ENCODE measurements at places on chromosomes 1 and 21.

GRCh38 chr1:32925403-32926162 lies 24.4 kb upstream of the TMEM54 start:
- DNase-seq, result no peak

DNA sequence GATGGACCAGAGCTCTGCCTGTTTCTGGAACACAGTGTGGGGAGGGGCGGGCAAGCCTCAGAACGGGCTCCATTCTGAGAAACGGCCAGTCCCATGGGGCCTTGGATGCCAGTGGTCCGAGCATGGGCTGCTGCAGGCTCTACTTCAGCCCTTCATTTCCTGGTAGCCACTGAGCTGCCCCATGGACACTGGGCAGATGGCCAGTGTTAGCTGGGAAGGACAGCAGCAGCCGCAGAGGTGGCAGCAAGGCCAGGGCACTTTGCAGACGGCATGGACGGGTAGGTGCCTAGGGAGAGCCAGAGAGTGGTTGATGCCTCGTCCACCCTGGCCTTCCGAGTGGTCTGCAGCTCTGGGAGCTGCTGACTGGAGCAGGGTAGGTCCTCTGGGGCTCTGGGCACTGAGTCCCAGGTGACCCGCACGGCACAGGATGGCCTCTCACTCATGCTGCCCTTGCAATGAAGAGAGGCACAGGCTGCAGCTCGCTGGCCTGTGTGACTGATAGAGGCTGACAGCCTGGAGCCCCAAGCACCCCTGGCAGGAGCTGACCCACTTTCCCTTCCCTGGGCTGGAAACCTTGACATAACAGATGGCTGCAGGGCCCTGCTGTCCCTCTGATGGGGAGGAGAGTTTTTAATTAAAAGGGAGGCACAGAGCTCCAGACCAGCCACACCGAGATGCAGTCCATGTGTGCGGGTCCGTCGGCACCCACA lies 87.7 kb upstream of the COL6A1 start:
- no peak for DNase-seq

DNA sequence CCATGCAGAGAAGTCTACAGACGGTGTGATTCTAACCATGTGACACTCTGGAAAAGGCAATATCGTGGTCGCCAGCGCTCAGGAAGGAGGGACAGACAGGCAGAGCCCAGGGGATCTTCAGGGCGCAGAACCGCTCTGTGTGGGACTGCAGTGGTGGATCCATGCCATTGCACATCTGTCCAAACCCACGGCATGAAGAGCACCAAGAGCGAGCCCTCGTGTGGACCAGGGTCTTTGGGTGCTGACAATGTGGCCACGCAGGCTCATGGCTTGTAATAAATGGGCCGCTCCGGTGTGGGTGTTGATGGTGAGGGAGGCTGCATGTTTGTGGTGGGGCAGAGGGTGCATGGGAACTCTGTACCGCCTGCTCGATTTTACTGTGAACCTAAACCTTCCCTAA lies 25.3 kb upstream of the POFUT2 start:
- no peak for DNase-seq

GRCh38 chr1:177145106-177146070 lies 19.1 kb downstream of the ASTN1 start:
- no peak for DNase-seq

GRCh38 chr1:60965280-60965854 lies 117.0 kb upstream of the NFIA start:
- DNase-seq, result no peak

DNA sequence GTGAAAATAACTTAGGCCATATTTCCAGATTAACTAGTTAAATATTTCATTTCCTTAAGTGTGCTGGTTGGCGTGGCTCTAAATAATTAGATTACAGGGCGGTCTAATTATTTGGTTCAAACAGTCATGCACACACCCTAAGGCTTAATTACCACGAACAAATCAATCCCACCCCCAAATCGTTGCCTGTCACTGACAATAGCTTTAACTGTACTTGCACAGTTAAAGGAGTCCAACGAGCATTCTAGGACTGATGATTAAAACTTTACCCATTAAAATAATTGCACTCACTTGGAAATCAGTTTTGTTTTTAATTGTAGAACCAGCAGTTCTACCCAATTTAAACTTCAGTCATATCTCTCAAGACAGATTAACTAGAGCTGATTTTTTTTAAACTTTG lies 1.5 kb upstream of the POU2F1 start:
- no peak for DNase-seq

DNA sequence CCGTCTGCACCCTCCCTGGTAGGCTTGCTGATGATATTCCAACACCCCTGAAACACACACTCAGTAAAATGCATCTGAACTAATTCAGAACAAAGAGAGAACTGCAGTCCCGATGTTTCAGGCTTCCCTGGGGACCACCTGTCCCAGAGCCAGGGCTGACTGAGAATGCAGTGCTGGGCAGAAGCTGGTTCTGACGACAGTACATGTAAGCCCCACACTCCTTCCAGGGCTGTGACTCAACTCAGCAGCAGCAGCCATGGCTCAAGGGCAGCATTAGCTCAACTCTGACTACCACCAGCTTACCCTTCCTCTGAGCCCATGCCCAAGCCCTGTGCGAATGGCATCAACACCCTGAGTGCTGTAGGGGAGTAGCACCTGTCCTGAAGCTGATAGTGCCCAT lies 56.4 kb upstream of the SIPA1L2 start:
- no peak for DNase-seq

- DNase-seq, result no peak
These were observed 68.6 kb downstream of the MDM4 start for GRCh38 chr1:204584699-204585372.

DNA sequence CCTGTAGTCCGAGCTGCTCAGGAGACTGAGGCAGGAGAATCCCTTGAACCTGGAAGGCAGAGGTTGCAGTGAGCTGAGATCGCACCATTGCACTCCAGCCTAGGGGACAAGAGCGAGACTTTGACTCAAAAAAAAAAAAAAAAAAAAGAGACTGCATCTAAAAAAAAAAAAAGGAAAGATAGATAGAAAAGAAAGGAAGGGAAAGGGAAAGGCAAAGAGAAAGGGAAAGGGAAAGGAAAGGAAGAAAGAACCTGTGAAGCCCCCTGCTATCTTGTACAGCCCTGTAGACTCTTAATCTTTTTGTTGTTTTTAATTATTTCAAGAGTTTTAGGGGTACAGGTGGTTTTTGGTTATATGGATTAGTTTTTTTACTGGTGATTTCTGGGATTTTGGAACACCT lies 46.0 kb upstream of the MUTYH start:
- no peak for DNase-seq

DNA sequence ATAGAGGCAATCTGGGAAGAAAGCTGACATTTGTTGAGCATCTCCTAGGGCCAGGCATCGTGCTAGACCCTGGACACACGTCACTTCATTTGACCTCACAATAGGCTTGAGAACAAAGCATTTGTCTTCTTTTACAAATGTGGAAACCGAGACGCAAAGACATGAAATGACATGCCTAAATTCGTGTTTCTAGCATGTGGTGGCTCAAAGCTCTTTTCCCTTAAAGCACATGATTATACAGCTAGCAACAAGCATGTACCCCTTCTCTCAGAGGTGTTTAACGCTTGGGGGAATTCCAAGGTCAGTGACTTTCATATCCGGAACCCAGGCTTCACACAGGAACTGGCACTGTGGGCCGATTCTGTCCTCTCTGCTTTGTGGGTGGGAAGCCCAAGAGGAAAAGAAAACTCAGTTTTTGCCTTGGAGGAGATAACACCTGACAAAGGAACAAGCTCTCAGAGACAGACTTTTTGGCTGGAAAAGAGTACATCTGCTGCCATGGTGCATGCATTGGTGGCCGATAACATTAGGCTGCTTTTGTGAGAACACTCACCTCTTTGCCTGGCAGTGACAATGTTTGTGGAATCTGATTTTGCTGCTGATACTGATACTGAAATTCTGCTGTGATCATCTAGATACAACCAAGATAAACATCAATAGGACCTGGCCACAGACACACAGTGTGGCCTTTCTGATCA lies 15.4 kb upstream of the CD2 start:
- no peak for DNase-seq

GRCh38 chr21:17796037-17796403 lies 23.1 kb downstream of the C21orf91 start:
- DNase-seq, result no peak

- no peak for DNase-seq
These were observed 42.8 kb upstream of the ATF3 start for GRCh38 chr1:212565571-212566305.

- no peak for DNase-seq
These were observed 838.2 kb upstream of the B3GALT2 start for GRCh38 chr1:194024659-194025058.

DNA sequence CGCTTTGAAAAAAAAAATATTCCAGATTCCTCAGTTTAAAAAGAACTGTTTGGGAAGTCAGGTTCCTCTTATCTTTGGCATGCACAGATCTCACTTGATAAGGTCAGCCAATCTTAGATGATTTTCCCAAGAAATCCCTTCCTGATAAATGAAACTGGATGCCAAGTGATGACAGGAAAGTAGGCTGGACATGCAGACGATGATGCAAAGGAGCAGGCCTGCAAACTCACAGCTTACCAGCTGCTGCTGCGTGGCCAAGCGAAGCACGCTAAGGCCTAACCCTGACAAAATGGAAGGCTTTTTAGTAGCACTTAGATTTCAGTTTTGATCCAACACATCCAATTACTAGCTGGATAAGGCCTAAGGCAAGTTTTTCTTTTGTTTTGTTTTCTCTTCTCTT lies 10.1 kb downstream of the TADA1 start:
- DNase-seq, result no peak

GRCh38 chr1:21503706-21504377 lies 5.4 kb upstream of the ALPL start:
- DNase-seq, result no peak

DNA sequence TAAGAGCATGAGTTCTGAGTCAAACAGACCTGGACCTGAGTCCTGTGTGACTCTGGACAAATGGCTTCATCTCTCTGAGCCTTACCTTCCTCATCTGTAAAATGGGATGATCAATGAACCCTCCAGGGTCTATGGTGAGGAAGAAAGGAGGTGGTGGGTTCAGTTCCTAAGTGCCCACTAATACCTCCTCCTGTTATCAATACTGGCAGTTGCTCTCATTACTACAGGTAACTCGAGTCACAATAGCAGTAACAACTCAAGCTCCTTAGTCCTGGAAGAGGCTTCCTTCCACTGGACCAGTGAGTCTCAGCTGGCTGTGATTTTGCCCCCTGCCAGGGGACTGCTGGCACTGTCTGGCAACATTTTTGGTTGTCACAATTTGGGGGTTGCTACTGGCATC lies 2.6 kb downstream of the PADI2 start:
- no peak for DNase-seq

- DNase-seq, result no peak
These were observed 13.2 kb downstream of the RC3H1 start for GRCh38 chr1:174008979-174009378.

DNA sequence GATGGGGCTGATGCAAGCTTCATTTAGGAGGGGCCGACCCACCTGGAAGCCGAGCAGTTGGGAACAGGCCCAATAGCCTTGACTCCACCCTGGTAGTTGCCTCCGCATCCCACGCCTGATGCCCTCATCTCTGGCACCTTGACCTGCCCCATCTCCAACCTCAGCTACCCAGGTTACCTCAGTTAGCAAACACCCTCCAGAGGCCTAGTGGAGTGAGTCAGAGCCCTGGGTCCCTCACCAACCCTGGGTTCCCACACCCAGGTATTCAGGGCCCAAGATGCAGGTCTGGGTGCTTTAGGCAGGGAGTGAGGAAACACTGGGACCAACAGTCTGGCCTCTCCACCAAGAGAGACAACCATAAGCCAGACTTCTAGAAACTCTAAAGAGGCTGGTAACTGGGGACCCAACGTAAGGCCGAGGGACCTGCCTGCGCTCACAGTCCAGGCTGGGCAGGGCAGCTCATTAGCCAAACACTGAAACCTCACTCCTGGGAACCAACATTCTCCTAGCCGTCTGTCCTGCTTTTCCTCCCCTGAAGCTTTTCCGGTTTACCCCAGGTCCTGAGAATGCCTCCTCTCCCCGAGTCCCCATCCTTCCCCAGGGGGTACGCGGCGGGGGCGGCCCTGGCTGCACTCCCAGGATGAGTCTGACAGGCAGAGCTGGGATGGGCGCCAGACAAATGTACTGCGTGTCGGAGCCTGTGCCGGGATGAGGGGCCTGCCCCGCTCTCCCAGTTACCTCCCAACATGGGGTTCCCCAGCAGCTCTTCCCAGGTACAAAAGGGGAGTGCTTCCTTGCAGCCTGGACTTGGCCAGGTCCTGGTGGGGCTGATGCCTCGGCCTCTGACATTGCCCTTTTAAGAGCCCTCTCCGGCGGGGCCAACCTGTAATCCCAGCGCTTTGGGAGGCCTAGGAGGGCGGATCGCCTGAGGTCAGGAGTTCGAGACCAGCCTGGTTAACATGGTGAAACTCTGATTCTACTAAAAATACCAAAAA lies 8.9 kb upstream of the CELSR2 start:
- DNase-seq, result no peak

GRCh38 chr1:7575041-7575400 lies 196.1 kb upstream of the VAMP3 start:
- DNase-seq, result no peak

DNA sequence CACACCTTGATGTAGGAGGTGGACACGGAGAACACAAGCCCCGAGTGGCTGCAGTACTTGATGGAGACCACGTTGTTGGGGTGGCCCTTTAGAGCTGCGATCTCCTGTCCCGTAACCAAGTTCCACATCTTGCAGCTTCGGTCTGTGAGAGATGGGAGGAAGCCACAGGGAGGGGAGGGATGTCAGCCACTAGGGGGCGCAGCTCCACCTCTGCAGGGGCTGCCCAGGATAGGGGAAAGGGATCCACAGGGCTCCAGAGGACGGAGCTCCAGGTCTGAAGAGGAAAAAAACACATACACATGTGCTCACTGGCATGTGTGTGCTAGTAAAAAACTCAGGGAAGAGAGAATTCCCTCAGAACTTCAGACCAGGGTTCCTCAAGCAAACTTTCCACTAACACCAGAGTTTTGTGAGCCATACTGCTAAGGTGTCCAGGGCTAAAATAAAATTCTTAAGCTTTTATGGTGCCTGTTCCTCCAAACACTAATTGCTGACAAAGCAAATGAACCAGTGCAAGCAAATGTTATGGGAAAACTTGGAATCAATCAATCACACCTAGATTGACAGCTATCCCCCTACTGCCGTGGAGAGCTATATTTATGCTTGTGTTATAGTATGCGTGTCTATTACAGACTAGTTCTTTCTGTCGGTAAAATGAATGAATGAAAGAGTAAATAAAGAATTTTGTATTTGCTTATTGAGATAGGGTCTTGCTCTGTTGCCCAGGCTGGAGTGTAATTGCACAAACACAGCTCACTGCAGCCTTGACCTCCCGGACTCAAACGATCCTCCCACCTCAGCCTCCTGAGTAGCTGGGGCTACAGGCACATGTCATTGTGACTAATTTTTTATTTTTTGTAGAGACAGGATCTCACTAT lies 43.7 kb downstream of the KIF21B start:
- no peak for DNase-seq

GRCh38 chr1:229075217-229075616 lies 195.7 kb upstream of the RAB4A start:
- DNase-seq, result no peak

DNA sequence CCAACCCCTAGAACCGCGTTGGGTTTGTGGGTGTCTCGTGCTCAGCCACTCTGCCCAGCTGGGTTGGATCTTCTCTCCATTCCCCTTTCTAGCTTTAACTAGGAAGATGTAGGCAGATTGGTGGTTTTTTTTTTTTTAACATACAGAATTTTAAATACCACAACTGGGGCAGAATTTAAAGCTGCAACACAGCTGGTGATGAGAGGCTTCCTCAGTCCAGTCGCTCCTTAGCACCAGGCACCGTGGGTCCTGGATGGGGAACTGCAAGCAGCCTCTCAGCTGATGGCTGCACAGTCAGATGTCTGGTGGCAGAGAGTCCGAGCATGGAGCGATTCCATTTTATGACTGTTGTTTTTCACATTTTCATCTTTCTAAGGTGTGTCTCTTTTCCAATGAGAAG lies 18.7 kb downstream of the TFF3 start:
- DNase-seq, result no peak

Measured in amniotic stem cell (primary cell).